ENCODE measurements at places on chromosomes 5 and 9. TPM values are rescaled to one million over a fixed set of nuclear protein-coding genes. Genes with fewer than 3 reads are reported as not detected.

GRCh38 chr5:171702135-171702770, 83.4 kb upstream of the SMIM23 start:
- DNase-seq, result no peak

- no peak for DNase-seq
Measured at GRCh38 chr5:60232036-60232795, 338.7 kb upstream of the PDE4D start.

GRCh38 chr9:128043467-128043868, 23.7 kb downstream of the NAIF1 start:
- DNase-seq, result no peak

Gene ARID3C
- total RNA-seq, result not detected

DNA sequence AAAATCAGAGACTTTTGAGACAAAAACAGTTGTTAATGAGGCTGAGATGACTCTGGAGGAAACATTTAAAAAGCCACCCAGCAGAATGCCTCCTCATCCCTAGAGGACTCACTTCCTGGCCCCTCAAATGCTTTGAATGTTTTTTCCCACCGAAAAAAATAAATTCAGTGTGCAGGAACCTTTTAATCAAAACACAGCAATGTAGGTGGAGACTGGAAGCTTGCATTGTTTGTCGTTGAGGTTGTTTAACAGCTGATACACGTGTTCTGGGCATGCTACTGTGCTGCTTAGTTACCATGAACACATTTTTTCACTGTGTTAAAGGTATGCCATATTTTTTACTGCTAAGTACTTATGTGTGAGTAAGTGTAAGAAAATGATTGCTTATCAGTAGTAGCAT, 65.7 kb upstream of the ADCY2 start:
- no peak for DNase-seq

- no peak for DNase-seq
Measured at GRCh38 chr9:131774636-131775035, 34.8 kb upstream of the RAPGEF1 start.

GRCh38 chr5:154997746-154998145, 15.8 kb upstream of the KIF4B start:
- no peak for DNase-seq

Gene RUFY1
- total RNA-seq, result 64.6 TPM

- DNase-seq, result no peak
Measured at GRCh38 chr9:4615251-4615650, 46.8 kb upstream of the PLPP6 start.

Gene PLCXD3
- total RNA-seq, result 4.5 TPM

- DNase-seq, result no peak
Measured at GRCh38 chr9:78030296-78030552, 1.4 kb downstream of the GNAQ start.

- DNase-seq, result no peak
Measured at GRCh38 chr9:29816954-29817703, 2243.8 kb upstream of the C9orf72 start.

- peak; percentile 53 for DNase-seq
Measured at GRCh38 chr9:83061990-83062650, 822 bp downstream of the RASEF start.

DNA sequence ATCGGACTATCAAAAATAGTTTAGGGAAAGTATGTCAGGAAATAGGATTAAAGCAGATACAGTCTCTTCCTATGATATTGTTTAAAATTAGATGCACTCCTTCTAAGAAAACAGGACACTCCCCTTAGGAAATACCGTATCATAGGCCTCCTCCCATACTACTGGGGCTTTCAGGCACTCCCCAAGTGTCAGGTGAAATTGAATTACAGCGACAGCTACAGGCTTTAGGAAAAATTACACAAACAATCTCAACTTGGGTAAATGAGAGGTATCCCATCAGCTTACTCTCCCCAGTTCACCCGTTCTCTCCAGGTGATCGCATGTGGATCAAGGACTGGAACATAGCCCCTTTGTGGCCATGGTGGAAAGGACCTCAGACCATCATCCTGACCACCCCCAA, 110.4 kb upstream of the EPB41L4A start:
- no peak for DNase-seq

GRCh38 chr5:57002959-57003485, 51.1 kb upstream of the MIER3 start:
- DNase-seq, result no peak

GRCh38 chr5:131589510-131590348, 45.3 kb downstream of the RAPGEF6 start:
- no peak for DNase-seq

GRCh38 chr5:90136952-90137528, 272.5 kb downstream of the CETN3 start:
- no peak for DNase-seq

DNA sequence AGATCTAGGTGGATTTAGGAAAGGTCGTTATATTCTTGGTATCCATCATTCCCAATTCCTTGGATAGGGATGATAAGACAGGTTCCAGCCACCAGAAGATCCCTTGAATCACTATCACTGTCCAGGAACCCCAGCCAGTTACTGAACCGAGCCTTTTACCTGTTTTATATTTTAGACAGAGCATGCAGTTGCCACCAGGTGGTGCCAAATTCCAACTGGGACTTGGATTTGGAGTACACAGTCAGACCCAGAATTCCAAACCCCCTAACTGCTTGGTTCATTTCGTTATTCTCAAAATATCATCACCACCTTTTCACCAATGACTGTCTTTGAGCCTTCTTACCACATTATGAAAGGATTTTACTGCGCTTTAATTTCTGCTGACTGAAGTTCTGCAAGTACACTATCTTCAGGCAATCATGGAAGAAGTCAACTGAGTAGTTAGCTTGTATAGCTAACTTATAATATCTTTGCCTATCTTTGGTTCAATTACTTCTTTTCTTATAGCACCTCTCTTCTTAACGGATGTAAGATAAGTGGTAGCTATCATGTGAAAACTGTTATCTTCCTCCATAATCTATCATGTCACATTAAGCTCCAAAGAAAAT, 191.8 kb downstream of the PRR16 start:
- no peak for DNase-seq

Gene SLC34A3
- total RNA-seq, result not detected

Gene SPINK5
- 3.2 TPM for total RNA-seq

Gene SLC36A3
- not detected for total RNA-seq

Gene DRD1
- 2.9 TPM for total RNA-seq

Gene MYO10
- 19.7 TPM for total RNA-seq

GRCh38 chr9:132683873-132684272, 13.6 kb downstream of the GTF3C4 start:
- DNase-seq, result no peak

- DNase-seq, result no peak
Measured at GRCh38 chr5:124705577-124705976, 40.9 kb downstream of the ZNF608 start.

Gene PDCD1LG2
- total RNA-seq, result 1.7 TPM

All from ureter (tissue), 1 donor.